Stimulated activated CD4-positive, alpha-beta T cell treated with anti-CD3 and anti-CD28 coated beads, Interleukin-4, amount 100 ng/mL, for 24 hours (primary cell): ENCODE measurements at places on chromosomes 1 and 21.

DNA sequence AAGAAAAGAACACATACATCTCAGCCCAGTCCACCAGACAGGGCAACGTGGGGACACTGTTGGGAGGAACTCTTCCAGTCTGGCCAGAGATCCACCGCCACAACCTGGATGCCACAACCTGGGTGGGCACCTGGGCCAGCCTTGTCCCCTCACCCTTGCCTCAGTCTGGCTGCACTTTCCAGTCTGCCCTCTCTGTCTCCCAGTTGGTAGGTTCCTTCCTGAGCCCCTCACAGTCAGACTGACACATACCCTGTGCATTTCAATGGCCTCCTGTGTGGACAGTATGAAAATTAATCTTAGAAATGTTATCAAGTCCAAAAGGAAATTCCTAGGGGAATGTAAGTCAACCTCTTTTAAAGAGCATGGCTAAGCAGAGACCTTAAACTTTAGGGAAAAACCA, 49.5 kb downstream of the DDX20 start:
- DNase-seq, result no peak

DNA sequence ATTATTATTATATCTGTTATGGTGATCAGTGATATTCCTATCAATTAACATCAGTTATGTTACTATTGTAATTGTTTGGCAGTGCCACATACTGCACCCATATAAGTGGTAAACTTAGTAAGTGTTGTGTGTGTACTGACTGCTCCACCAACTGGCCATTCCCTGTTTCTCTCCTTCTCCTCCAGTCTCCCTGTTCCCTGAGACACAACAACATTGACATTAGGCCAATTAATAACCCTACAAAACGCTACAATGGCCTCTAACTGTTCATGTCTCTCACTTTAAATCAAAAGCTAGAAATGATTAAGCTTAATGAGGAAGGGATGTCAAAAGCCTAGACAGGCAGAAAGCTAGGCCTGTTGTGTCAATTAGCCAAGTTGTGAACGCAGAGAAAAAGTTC, 6.6 kb upstream of the THRAP3 start:
- DNase-seq, result no peak

GRCh38 chr1:71414179-71414578, 333.3 kb upstream of the ZRANB2 start:
- DNase-seq, result no peak

GRCh38 chr1:240739139-240739538, 127.2 kb upstream of the GREM2 start:
- no peak for DNase-seq

- DNase-seq, result no peak
Measured at GRCh38 chr1:199918196-199918769, 109.2 kb upstream of the NR5A2 start.

- no peak for DNase-seq
Measured at GRCh38 chr1:76611770-76612445, 255.4 kb upstream of the ST6GALNAC5 start.

DNA sequence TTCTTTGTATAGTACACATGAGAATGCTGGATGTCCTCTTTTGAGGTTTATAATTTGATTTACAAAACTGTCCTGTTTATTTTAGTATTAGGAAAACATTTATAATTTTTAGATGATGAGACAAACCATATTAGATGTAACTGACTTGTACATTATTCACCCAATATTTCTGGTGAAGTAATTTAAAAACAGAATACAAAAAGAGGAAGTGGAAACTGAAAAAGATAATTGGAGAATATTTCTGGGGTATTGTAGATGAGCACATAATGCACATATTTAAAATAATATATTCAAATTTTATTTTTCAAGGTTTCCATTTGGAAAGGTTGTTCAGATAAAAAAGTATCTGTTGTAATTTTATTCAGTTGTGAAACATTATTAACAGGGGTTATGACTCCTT, 40.7 kb downstream of the XPR1 start:
- DNase-seq, result no peak

- DNase-seq, result no peak
Measured at GRCh38 chr1:163036671-163037070, 32.5 kb upstream of the RGS4 start.

DNA sequence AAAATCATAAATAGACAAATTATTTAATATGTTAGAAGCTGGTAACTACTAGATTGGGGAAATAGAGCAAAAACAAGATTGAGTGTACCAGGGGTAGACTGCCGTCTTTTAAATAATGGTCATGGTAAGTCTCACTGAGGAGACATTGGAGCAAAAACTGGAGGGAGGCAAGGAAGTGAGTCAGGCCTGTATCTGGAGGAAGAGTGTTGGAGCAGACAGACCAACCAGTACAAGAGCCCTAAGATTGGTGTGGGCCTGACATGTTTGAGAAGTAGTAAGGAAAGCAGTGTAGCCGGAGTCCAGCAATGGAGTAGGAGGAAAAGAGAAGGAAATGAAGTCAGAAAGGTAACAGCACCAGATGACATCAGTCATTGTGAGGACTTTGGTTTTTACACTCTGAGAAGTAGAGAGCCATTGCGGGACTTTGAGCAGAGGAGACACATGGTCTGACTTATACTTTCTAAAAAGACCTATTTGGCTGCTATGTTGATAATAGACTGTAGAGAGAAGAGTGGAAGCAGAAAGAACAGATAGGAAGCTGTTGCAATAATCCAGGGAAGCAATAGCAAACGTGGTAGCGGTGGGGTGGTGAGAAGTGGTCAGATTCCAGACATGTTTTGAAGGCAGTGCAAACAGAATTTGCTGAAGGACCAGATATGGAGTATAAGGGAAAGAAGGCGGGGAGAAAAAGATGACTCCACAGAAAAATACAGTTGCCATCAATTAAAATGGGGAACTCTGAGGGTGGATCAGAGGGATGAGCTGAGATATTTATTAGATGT, 44.7 kb upstream of the GJA5 start:
- no peak for DNase-seq

- DNase-seq, result no peak
Measured at GRCh38 chr1:63643517-63643916, 50.3 kb downstream of the PGM1 start.
